ENCODE measurements at places on chromosomes 7 and 10.
A peak's percentile ranks its signal among the peaks of the same experiment; 100 is the strongest.

DNA sequence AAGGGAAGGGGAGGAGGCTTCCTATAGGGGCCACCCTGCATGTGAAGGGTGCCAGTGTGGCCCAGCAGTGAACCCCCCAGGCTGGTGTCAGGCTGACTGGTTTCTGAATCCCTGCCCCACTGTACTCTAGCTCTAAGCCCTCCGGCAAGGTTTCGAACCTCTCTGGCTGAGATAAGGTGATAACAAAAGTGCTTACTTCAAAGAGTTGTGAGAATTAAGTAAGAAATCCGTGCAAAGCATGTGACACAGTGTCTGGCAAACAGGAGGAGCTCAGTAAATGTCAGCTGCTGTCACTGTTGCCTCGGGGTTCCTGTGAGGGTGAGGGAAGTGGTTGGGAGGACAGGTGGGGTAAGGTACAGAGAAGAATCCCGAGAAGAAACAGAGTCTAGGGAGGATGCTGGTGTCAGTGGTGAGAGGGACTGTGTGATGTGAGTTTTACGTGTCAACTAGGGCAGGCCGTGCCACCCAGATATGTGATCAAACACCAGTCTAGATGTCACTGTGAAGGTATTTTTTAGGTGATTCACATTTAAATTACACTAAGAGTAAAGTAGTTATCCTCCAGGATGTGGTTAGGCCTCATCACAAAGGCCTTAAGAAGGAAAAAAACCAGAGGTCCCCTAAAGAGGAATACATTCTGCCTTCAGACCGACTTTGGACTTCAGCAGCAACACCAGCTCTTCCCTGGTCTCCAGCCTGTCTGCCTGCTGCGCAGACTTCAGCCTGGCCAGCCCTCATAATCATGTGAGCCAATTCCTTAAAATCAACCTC lies 64.4 kb downstream of the BPGM start:
- DNase-seq: peak; percentile 39

GRCh38 chr10:52900593-52900992 lies 128.0 kb upstream of the MBL2 start:
- DNase-seq: no peak

DNA sequence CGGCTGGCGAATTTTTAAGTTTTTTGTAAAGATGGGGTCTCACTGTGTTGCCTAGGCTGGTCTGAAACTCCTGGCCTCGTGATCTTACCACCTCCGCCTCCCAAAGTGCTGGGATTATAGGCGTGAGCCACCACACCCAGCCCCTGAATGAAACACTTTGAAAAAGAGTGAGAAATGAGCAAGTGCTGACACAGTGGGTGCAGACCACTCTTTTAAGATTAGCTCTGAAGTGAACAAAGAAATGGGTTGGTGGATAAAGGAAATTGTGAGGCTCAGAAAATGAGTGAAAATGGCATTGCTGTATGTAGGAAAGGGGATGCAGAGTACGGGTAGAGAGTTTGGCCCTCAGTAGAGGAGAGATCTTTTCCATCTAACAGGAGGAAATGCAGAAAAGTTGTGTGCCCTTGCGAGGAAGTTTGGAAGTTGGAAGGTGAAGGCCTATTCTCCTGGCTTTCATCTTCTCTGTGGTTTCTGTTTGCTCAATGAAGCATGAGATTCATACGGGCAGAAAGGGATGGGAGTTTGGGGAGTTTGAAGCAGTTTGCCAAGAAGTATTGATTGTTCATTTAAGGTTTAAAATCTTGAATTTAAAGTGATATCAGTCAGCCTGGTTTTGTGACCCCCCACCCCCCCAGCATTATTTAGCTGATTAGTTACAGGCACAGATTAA lies 11.0 kb downstream of the MAPK8 start:
- DNase-seq: no peak

DNA sequence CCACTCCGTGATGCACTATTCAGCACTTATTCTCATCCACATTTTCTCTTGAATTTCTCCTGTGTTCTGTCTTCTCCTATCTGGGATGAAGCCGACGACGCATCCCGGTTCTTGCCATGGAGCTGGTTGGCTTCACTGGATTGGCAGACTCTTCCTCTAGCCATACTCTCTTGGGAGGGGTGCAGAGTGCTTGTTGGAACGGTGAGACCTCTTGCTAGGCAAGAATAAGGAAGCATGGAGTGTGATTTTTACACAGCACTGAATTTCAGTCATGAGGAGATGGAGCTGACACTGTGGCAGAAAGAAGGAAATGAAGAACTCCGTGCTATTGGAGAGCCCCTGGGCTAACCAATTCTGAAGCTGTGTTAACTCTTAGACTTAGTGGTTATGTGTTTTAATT lies 28.2 kb upstream of the ZNF32 start:
- DNase-seq: no peak

DNA sequence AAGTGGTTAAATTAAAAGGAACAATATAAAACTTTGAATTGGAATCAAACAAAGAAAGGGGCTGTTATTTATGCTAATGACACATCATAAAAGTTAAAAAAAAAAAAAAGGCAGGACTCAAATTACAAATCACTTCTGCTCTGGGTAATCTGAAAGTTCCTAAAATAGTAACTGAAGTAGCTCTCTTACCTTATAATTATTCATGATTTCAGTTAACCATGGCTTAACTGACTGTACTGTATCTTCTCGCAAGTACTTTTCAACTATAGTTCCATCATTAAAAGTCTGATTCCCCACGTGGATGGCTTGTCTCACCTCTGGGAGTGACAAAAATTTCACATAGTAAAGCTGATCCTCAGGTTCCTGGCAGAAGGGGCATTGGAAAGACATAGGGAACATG lies 82.5 kb downstream of the CPVL start:
- DNase-seq: no peak

GRCh38 chr10:11397980-11398580 lies 213.4 kb downstream of the USP6NL start:
- DNase-seq: no peak

DNA sequence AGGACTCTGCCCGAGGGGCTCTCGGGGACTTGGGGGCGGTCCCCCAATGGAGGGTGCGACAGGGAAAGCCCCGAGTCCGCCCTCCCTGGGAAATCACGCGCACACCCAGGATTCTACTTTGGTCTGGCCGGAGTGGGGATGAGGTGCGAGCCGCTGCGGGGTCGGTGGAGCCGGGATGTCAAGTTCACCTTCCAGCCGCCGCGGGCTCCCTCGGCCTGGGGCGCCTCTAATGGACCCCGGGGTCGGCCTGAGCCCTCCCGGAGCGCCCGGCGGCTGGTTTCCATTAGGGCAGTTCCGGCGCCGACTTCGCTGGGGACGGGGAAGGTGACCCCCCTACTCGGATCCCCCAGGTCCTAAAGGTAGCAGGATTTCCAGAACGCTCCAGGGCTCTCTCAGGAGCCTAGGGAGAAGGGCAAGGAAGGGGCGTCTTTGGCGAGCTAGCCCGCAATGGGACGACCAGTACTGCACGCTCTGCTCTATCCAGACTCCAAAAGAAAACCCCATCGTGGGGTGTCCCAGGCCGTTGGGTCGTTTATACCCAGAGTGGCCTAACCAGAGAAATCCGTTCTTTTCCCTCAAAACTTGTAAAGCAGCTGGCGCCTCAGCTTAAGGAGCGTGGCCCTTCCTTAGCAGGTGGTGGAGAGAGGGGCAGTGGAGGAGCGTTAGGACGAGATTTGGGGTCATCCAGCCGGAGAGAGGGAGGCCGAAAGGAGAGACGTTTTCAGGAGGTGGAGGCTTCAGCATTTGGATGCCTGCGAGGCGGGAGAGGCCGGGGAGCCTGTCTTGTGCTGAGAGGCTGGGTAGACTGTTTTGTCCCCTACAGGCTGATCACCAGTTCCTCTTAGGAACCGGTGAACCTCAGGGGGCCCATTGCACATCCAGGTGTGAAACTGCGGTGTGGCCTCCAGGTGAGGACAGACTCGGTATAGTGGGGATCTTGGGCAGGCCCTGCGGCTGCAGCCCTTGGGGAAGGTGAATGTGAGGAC lies 860 bp upstream of the WDR86 start:
- no peak for DNase-seq

DNA sequence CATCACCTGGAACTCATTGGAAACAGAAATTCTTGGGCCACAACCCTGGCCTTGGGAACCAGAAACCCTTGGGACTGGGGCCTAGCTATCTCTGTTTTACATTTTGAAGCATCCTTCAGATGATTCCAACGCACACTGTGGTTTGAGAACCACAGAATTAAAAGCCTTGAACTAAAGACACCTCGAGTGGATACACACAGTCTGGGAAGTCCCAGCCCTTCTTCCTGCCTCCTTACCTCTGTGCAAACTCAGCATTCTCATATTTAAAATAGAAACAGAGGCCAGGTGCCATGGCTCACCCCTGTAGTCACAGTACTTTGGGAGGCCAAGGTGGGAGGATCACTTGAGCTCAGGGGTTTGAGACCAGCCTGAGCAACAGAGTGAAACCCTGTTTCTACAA lies 12.9 kb downstream of the NPFFR1 start:
- DNase-seq: no peak

GRCh38 chr7:2043316-2044039 lies 189.3 kb downstream of the MAD1L1 start:
- DNase-seq: no peak

- DNase-seq: peak; percentile 76
Observed at GRCh38 chr10:89398003-89398749, 5.8 kb downstream of the IFIT1 start.

DNA sequence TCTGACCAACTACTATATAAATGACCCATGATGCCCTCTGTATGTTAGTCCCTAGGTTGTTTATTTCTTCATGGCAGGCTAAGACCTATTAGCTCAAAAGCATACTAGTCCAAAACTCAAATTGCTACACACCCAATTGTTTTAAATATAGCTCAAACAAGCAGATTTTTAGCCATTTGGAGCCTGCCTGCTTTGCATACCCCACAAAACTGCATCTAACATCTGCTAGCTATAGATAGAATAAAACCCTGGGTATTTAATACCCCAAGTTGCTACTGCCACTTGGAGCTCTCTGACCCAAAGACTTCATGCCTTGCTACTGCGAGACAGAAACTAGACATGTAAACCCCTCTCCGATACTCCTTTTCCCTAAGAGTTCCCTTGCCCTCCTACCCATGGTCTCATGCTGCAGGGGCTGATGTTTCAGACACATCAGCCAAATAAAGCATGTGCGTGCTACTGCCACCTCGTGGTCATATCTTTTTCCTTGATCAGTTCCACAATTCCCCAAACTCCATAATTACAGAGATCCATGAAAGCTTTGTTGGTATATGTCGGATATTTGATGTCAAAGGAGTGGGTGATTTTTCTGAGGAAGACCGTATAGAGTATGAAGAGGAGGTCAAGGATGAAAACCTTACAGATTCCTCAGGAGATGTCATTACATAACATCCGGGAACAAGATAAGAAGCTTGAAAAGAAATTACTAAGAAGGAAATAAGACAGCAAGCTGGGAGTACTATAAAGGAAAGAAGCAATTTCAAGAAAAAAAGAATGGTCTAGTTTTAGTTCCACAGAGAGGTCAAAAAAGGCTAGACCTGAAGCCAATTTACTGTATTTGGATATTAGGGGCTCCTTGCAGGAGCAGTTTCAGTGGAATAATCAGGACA lies 386.6 kb downstream of the SH2D4B start:
- peak; percentile 18 for DNase-seq

DNA sequence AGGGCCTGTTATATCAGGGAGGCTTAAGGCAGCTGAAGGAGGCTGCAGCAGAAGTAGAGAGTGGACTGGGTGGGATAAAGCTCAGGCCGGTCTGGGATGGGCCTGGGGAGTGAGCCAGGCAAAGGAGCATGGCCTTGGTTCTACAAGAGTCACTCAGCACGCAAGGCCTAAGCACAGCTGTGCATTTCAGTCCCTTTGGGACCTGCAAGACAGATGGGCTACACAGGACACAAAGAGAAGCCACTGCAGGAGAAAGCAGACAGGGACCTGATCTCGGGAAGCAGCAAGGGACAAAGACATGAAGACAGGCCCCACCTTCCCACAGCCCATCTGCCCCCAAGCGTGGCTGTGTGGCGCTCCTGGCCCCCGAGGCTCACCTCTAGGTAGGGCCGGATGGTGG lies 29.4 kb downstream of the RRP12 start:
- DNase-seq: no peak

GRCh38 chr7:105662998-105663397 lies 81.7 kb upstream of the EFCAB10 start:
- no peak for DNase-seq

DNA sequence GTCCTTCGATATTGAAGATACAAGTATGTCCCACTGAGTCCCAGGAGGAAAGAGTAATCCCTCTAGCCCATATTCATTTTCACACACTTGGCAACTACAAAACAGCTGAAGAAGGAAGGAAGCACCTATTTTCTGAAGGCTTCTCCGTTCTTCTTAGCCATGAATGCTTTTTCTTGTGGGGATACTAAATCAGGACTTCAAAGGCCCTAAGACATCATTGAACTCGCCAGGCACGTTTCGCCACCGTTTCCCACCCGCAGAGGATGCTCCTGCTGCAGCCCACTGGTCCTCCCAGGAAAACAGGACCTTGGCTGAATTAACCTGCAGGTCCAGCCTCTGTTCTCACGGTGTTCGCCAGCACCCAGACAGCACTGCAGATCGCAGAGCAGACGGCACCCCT lies 561.5 kb downstream of the DNAJB6 start:
- DNase-seq: no peak

GRCh38 chr7:14275356-14275755 lies 285.9 kb upstream of the ETV1 start:
- DNase-seq: no peak

DNA sequence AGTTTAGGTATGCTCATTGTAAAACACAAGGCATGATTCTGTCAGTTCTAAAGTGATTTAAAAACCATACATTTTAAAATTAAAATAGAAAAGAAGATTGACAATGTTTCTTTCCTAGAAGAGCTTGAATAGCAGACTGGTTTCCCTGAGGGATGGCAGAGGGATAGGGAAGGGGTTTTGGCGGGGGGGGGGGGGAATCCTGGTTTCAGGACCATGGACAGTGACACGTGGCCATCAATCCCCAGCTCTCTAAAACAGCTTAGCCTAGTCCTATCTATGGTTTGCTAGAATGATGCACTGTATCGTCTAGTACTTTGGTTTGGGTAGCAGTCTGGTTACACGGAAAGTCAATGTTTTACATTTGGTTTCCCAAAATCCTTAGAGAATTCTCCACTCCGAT lies 88.7 kb downstream of the PHYHIPL start:
- DNase-seq: no peak

GRCh38 chr10:24851629-24852028 lies 100.8 kb downstream of the PRTFDC1 start:
- no peak for DNase-seq

- no peak for DNase-seq
Observed at GRCh38 chr10:108003576-108003975, 839.1 kb upstream of the SORCS1 start.

GRCh38 chr7:78099715-78100394 lies 301.3 kb downstream of the PHTF2 start:
- DNase-seq: peak; percentile 76
